Right kidney (tissue), 9 donors: ENCODE measurements at places on chromosomes 4 and X.

DNA sequence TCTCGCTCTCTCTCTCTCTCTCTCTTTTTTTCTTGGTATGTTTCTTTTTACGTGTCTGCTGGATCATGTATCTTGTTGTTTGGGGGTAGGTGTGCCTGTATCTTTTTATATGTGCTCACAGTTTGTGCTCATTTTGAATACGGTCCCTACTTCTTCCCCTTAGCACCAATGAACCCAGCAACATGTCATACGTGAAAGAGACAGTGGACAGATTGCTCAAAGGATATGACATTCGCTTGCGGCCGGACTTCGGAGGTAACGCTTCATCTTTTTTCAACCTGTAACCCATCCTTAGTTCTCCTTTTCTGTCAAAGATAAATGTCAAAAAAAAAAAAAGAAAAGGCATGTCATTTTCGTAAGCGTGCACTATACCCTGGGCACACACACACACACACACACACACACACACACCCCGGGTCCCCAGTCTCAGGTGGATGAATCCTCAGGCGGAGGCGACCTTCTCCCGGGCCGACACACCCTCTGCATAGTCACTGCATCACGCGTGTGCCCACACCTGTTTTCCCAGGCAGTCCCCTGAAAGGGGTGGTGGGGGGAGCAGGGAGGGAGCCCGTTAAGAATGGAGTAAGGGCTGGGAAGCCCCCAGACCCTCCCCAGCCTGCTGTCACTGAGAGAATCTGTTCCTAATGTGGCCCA lies 511 bp downstream of the GABRB1 start:
- DNase-seq, result peak; percentile 63

GRCh38 chr4:151415978-151416377 lies 7.0 kb downstream of the FHIP1A start:
- DNase-seq, result no peak

DNA sequence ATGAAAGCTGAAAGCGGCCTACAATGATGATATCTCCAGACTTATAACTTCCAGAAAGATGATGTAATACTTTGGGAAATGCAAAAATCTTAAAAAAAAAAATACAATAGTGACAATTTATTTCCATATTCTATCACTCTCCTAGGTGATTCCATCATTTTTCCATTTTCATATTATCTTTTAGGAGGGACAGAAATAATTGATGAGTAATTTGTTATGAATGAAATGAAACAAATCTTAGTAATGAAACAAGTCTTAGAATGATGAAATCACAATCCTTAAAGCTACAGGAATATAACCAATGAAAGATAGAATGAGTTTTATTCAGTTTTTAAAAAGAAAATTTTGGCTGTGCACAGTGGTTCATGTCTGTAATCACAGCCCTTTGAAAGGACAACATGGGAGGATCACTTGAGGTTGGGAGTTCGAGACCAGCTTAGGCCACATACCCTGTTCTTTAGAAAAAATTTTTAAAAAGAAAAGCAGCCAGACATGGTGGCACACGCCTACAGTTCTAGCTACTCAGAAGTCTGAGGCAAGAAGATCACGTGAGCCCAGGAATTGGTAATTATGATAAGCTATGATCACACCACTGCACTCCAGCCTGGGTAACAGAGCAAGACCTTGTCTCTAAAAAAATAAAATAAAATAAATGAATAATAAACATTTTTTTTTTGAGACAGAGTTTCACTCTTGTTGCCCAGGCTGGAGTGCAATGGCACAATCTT lies 21.7 kb downstream of the CLOCK start:
- DNase-seq, result no peak

- DNase-seq, result no peak
Observed at GRCh38 chr4:87188048-87188447, 32.4 kb downstream of the KLHL8 start.

DNA sequence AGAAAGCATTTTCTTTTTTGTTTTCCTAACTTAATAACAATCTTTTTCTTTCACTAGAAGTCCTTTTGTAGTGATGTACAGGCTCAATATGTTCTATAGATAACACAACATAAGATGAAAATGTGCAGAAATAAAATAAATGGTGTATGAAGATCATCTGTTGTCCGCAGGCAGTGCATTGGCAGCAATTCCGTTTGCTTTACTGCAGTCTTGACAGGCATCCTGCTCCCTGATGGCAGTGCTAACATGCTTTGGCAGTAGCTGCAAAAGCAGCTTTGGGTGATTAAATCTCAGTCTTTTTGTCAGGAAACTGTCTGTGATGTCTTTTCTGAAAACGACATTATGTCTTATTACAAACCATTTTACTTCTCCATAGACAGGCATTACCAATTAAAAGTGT lies 131.4 kb downstream of the TRAM1L1 start:
- no peak for DNase-seq

DNA sequence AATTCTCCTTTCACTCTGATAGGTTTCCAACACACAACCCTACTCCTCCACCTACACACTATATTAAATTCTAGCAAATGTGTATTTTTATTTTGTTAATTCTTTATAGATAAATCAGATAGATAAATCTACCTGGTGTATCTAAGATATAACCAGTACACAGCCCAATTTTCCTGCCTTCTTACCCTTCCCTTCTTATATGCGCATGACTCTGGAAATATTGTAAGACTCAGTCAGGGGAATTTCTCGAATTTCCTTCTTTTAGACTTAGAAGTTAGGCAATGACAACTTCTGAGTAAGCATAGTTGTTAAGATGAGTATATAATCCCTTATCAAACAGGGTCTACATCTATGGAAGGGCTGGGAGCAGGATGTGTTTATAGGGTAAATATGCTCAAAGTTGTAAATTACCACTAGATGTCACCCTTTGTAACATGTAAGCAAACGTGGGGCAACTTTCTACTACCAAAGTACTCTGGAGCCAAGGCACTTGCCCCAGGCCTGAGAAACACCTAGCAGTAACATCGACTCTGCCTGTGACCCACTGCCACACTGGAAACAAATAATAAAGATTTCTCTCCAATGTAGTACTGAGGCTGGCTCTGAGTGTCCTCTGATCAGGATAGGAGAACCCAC lies 444.7 kb downstream of the IQCM start:
- DNase-seq, result no peak
